ENCODE measurements at places on chromosomes 12 and 14.

- no peak for DNase-seq
These were observed 81.2 kb upstream of the OVCH1 start for GRCh38 chr12:29578731-29579130.

GRCh38 chr14:100611811-100612480, 24.7 kb upstream of the BEGAIN start:
- DNase-seq = no peak

DNA sequence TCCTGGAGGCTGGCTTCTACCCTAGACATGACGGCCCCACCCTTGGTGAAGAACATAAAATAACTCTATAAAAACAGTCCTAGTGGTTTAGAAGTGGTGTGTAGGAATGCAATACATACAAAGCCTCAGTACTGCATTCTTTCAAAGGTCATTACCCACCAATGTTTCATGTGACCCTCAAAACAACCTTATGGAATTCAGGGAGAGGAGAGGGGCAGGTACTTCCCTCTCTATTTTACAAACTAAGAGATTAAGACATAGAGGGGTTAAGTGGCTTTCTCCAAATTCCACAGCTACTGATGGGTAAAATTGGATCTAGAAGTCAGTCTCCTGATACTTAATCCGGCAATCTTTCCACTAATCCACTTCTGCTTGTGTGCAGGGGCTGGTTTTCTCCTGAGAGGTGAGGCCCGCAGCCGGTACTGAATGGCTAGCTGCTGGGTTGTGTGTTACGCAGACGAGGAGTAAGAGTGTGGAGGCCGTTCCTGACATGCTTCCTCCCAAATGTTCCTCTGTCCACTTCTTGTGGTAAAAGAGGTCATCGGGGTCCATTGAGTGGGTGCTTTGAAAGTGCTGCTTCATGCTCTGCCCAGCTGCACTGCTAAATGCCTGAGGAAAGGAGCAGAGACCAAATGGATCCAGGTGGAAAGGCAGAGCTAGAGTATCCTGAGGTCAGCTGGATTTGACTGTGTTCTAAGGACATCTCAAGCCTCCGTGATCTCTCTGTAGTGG, 16.2 kb downstream of the SLC7A8 start:
- DNase-seq = peak; percentile 28

DNA sequence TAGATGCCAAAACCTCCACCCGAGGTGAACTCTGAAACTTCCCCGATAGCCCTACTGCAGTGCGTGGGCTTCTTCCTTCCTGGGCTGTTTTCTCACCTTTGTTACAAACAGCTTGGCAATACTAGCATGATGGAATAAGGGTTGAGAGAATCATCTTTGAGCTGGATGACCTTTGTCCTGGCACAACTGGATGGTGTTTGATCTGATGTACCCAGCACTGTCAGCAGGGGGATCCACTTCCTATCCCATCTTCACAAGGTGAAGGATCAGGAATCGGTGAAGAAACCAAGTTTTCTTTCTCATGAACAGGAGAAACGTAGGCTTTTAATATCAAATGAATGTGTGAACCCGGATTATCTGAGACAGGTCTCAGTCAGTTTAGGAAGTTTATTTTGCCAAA, 19.5 kb upstream of the LRRC10 start:
- peak; percentile 12 for DNase-seq

Measured in HAP-1 (cell line).